Stimulated activated CD8-positive, alpha-beta memory T cell treated with anti-CD3 and anti-CD28 coated beads, Interleukin-4, amount 100 ng/mL, for 1 hour (primary cell): ENCODE measurements at places on chromosomes 13 and 19.

GRCh38 chr13:99119656-99120055 is 81.0 kb upstream of the UBAC2 start:
- DNase-seq: no peak

GRCh38 chr13:28411831-28412353 is 83.0 kb downstream of the FLT1 start:
- no peak for DNase-seq

GRCh38 chr13:73718246-73718645 is 416.0 kb downstream of the KLF12 start:
- DNase-seq: no peak

DNA sequence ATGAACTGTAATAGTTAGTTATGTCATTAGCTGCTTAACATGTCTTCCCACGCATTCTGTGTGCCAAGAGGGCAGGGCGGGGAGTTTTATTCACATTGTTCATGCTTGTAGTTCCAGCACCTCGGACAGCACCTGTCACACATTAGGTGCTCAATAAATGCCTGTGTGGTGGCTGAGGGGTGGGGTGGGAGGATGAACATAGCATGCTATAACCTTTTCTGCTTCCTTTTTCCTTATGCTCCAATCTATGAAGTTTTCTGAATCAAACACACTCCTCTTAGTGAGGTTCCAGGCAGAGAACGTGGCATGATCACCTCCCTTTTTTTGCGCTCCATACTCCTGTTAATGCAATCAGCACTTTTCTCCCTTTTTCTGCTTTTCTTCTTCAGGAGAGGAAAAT is 15.8 kb upstream of the PTPRS start:
- DNase-seq: no peak

- no peak for DNase-seq
Measured at GRCh38 chr13:42266473-42266872, 5.5 kb upstream of the AKAP11 start.

DNA sequence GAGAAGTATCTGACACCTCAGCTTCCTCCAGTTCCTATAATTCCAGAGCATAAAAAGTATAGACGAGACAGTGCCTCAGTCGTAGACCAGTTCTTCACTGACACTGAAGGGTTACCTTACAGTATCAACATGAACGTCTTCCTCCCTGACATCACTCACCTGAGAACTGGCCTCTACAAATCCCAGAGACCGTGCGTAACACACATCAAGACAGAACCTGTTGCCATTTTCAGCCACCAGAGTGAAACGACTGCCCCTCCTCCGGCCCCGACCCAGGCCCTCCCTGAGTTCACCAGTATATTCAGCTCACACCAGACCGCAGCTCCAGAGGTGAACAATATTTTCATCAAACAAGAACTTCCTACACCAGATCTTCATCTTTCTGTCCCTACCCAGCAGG is 3.1 kb downstream of the KLF5 start:
- DNase-seq: no peak

DNA sequence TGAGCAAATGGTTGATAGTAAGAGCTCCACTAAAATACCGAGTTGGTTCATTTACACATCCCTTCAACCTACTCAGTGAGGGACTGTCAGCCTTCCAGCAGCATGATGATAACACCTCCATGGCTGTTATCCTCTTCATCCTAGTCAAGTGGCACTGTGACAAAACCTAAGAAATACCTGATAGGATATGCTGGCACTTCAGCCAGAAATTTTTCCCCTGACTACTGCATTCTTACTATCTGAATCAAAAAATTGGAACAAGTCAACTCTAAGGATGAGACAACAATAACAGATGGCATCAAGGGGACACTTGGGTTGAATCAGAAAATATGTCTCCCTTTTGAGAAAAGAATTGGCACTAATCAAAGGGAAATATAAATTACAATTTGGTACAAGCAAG is 193.9 kb downstream of the KCTD12 start:
- no peak for DNase-seq

- no peak for DNase-seq
Measured at GRCh38 chr19:56746367-56746766, 74.8 kb upstream of the ZNF835 start.
